ENCODE measurements at places on chromosomes 13 and 19.

DNA sequence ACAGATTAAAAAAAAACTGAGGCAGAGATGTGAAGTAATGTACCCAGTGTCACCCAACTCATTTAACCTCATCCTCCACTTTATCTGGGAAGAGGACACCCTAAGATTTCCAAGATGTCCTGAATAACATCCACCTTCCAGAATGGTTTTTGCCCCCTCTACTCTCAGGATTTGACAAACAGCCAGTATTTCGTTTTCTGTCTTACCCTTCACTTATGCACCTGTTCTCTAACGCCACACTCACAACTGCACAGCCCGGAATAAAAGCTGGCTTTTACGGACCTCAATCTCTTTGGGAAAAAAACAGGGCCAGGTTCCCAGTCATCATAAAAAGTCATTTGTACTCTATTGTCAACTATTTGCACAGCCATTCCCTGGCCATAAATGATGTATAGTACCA lies 21.2 kb upstream of the CEACAM6 start:
- DNase-seq: no peak

GRCh38 chr19:406135-406781 lies 2.7 kb downstream of the C2CD4C start:
- no peak for DNase-seq

GRCh38 chr19:45161738-45162607 lies 1.2 kb upstream of the NKPD1 start:
- peak; percentile 16 for DNase-seq

DNA sequence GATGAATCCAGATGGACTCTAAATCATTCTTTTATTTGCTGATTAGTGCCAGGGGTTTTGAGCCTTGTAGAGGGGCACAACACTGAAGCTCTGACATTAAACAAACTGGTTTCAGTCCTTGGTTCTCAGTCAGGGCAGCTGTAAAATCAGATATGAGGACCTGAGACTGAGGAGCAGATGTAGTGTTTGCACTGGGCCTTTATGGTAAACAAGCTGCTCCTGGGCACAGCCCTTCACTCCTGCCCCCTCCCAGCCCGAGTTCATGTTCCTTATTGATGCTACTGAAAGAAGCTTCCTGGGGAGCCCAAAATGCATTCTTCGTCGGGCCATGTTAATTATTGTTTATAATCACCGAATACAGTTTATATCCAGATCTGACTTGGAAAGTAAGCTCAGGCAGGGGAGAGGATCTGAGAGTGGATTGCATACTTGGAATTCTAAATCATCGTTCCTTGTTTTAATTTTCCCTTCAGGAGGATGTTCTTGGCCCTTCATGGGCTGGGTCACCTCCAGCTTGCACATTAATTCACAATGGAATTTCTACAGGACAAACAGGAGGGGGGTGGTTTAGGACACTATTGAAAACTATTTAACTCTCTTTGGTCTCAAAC lies 213.5 kb downstream of the FGF9 start:
- DNase-seq: no peak

DNA sequence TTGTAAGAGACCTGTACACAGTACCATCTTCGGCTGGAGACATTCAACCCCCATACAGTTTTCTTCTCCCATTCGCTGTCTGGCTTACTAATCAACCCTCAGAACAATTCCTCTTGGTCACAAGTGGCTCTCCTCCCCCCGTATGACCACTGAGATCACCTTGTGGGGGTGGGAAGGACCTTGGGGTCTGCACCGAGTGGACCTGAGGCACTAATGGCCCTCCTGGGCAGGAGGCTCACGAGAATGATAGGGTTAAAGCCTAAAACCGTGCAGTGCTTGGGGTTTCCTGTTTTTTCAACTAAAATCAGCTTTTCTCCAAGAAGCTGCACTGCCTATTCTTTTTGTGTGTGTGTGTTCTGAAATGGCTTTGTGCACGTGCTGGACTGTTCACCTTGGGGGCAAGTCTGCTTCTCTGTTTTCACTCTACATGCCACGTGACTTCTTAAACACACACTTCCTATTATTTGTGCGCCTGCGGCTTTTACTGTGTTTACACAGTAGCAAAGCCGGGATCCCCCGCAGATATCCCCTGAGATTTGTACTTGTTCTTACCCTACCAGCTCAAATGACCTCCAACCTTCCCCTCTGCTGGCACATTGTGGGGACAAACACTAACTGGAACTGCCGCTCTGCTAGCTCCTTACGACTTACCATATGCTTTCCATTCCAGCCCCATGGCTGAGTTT lies 12.3 kb downstream of the RBM26 start:
- DNase-seq: no peak

- no peak for DNase-seq
Observed at GRCh38 chr19:19775891-19776205, 42.9 kb upstream of the ZNF14 start.

GRCh38 chr19:6551607-6552450 lies 21.0 kb downstream of the TNFSF9 start:
- DNase-seq: peak; percentile 79

DNA sequence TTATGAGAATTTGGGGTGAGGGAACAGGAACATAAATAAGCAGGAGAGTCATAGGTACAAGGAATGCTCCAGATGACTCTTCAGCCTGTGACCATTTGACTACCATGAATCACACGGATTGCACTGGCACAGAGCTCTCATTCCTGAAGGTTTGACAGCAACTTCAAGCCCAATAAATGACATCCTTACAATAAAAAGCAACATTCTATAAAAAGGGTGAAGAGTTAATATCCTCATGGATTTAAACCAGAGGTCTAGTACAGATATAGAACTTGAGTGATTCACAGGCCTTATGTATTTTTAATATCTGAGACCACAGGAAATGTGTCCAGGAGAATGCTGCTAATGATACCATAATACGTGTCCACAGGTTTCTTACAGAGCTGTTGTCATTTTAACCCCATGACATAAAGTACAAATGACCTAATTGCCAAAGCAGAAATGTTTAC lies 158.1 kb downstream of the IRS2 start:
- DNase-seq: no peak

DNA sequence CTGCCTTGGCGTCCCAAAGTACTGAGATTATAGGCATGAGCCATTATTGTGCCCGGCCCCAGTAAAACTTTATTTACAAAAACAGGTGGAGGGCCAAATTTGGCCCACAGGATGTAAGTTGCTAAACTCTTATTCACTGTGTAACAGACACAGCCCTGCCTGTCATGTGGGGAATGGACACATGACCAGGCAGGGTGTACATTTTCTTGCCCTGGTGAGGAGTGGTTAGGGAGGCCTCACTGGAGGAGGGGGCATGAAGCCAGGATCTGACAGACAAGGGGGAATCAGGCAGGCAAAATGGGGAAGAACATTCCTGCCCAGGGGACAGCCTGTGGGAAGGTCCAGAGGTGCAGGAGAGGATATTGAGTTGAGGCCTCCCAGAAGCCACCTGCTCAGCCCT lies 7.4 kb upstream of the PGLS start:
- DNase-seq: no peak
